ENCODE measurements at places on chromosomes 6 and 20.

- no peak for DNase-seq
These were observed 48.0 kb downstream of the TMEM170B start for GRCh38 chr6:11585426-11586016.

DNA sequence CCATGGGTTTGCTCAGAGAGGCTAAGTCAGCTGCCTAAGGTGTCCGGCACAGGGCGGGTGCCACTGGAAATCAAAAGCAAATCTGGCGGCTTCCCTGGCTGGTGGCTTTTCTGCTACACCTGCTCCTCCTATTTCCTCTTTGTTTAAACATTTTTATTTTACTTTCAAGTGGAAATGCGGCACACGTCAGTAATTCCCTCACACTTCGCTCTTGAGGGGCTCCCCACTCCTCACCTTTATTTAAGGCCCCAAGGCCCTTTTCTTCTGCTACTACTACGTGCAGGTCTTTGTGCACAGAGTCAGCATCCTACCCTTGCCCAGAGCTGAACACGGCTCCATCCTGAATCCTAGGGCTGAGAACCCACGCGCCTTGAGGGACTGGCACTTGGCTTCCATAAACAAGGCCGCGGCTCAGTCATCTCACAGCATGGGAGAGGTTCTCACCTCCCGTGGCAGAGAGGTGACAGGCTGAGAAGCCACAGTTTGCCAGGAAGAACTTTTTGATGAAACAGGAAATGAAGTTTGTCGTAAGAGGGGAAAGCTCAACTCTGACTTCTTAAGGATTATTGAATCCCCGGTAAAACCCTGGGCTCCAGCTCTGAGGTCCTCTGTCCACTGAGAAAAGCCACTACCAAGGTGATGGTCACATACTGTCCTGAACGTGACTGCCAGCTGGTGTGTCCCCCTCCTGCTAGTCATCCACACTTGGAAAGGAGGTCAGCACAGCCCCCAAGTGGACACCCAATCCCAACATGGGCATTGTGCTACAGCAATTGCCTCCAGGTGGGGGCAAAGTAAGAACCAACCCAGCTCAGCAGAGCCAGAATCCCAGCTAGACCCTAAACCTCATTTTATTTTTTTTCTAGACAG is 48.0 kb downstream of the NFATC2 start:
- no peak for DNase-seq

DNA sequence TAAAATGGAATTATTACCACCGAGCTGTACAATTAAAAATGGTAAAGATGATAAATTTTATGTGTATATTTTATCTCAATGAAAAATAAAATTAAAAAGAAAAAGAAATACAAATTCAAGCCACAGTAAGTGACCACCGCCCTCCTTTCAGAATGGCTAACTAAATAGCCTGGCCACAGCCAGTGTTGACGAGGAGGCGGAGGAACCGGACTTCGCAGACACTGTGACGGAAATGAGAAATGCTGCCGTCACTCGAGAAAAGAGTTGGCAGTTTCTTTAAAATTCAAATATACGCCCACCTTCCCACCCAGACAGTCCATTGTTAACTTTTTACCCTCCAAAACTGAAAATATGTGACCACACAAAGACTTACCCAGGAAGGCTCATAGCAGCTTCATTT is 50.0 kb downstream of the FOXF2 start:
- no peak for DNase-seq

GRCh38 chr6:32993363-32993973 is 15.9 kb downstream of the HLA-DOA start:
- no peak for DNase-seq

DNA sequence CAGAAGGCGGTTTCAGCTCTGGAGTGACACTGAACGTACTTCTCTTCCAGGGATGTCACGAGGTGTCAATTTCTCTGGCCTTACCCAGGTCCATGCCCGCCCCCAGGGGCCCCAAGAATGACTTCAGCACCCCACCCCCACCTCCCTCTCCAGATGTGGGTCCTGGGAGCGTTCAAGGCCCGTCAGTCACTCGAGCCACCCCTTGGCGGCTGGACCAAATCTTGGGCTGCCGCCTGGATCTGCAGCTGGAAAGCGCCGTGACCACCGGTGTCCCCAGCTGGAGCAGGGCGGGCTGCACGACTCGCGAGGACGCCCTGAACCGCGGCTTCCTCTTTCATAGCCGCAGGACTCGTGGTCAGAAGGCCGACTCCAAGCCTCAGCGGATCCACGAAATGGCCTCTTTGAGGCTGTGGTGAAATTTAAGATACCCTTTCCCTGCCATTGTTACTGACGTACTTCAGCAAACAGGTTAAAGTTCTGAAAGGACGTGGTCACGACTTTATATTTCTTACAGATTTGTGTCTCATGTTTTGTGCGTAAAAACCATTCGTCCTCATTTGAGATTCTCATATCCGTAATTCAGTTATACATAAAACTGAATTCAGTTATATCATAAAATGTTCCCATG is 29.3 kb downstream of the TRIM38 start:
- peak; percentile 33 for DNase-seq

DNA sequence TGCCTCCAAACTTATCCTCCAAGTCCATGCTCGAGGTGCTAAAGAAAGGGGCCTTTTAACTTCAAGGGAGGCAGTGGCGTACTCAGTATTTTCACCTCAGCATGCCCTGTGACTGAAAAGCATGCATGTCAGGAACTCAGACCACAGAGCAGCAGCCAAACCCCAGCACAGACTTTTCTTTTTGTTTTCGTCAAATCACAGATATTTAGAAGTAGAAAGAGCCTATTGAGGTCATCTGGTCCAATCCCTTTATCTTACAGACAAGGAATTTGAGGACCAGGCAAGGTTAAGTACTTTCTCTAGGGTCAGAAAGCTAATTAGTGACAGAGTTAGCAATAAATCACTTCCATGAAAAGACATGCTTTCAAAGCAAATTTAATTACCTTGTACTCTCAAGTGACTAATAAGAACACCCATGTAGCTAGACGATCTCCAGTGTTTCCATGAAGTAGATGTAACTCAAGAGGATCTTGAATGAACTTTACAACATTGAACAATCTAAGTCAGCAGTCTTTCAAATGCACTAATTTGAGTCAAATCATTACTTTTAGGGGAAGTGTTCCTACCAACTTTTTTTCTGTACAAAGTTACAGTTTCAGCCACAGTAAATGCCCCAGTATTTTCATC is 35.9 kb downstream of the MOXD1 start:
- no peak for DNase-seq

DNA sequence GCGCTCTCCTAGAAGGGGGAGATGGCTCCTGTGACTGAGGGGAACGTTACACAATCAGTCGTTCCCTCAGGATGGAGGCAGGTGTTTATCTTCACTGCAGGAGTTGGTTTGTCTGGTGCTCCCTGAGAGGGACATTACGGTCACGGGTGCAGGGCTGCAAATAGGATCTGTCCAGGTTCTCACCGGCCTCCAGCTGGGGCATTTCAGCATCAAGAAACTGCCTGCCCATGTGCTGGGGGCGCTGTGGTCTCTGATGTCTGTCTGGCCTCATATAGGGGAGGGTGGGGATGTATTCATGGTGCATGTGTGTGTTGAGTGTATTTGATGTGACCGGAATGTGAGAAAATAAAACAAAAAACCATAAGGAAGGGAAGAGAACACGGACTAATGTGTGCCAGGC is 77.1 kb downstream of the TBC1D7 start:
- DNase-seq, result no peak

DNA sequence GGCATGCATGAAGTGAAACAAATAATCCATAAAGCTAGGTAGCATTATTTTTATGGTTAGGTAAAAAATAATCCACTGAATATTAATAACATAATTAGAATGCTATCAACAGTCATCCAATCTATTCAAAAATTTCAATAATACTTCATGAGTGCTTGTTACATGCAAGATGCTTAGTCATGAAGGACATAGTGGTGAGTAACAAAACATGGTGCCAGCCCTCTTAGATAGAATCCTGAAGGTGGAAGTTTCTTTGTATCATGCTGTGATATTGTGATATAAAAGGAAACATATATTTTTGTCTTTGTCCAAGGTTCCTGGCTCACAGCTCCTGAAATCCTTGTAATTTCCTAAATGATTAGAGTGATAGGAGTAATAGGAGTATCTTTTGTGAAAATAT is 14.9 kb downstream of the RCAN2 start:
- DNase-seq, result no peak

- DNase-seq, result no peak
These were observed 456.4 kb downstream of the COL12A1 start for GRCh38 chr6:74749211-74750147.

GRCh38 chr6:6331393-6331792 is 10.9 kb upstream of the F13A1 start:
- DNase-seq, result no peak

DNA sequence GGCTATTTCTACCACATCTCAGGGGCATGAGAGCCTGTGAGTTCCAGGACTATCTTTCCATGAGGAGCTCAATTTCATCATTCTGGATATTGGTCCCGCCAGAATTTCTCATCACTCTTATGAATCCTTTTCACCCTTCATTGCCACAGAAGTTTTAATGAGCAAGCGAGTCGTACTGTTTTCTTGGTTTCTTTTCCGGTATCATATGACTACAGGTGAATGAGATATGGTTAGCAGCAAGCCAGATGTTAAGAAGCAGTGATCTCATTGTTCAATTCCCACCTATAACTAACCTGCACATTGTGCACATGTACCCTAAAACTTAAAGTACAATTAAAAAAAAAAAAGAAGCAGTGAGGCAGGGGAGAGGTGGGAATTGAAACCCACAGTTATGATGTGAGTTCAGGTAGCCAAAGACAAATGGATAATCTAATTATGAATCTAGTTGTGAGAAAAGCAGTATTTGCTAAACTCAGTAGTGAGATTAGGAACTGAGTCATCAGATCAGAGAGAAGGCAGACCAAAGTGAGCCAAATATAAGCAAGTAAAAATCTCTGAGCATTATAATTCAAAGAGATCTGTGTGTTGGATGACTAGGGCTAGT is 78.0 kb upstream of the ELOVL5 start:
- no peak for DNase-seq

DNA sequence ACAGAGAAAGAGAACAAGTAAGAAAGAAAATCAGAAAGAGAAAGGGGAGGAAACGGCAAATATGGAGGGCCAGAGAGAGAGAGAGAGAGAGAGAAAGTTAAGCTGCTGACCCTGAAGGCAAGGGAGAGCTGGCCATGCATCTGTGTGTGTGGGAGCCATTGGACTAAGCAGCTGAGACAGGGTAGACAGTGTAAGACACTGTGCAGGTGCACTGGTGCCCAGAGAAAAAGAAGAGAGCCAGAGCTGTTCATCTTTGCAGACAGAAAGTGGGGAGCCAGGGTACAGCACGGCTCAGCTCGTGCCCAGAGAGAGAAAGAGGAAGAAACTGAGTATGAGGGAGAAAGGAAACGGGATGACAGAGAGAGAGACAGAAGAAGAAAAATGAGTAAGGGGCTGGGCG is 24.2 kb upstream of the ZNF318 start:
- DNase-seq, result no peak

GRCh38 chr20:39795401-39796272 is 833.5 kb downstream of the DHX35 start:
- no peak for DNase-seq

DNA sequence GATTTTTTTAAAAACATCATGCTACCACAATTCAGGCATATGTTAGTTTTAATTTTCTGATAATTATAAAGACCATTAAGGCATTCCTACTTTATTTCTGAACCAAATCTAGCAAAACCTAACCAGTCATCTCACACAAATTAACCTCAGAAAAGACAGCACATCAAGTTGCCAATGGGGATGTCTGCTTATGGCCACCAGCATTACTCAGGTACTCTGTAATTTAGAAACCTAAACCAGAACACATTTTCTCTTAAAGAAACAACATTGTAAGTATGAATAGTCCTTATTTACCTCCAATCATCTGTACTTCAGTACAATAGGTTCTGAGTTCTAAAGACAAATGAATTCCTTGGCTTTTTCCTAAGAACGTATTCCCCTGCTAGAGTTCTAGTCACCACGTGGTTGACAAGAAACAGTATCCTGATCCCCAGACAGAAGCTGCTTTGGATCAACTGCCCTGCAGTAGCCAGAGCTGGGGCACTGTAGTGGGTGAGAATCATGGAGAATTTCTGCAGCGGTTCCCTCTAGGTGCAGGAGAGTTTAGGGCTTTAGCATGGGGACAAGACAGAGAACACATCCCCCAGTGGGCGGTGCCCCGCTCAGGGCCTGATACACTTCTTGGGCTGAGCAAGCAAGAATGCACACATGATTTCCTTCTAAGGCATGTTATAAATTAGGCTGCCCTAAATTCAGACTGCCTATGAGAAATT is 15.4 kb downstream of the GCLC start:
- DNase-seq, result no peak

GRCh38 chr6:47741807-47742206 is 40.0 kb upstream of the OPN5 start:
- DNase-seq, result no peak

DNA sequence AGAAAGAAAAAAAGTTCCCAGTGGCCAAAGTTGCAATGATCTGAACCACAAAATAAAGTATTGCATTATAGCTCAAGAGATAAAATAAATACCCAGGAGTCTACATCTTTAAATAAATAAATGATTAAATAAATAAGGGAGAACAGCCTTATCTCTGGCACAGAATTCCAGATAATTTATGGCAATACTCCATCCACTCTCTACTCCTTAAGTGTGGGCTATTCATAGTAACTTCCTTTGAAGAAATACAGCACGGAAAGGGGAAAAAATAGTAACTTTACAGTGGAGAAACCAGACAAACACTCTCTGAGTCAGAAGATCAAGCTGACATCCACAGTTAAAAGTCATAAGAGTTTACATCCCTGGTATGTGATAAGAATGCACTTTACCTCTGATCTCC is 11.6 kb downstream of the AURKA start:
- no peak for DNase-seq

DNA sequence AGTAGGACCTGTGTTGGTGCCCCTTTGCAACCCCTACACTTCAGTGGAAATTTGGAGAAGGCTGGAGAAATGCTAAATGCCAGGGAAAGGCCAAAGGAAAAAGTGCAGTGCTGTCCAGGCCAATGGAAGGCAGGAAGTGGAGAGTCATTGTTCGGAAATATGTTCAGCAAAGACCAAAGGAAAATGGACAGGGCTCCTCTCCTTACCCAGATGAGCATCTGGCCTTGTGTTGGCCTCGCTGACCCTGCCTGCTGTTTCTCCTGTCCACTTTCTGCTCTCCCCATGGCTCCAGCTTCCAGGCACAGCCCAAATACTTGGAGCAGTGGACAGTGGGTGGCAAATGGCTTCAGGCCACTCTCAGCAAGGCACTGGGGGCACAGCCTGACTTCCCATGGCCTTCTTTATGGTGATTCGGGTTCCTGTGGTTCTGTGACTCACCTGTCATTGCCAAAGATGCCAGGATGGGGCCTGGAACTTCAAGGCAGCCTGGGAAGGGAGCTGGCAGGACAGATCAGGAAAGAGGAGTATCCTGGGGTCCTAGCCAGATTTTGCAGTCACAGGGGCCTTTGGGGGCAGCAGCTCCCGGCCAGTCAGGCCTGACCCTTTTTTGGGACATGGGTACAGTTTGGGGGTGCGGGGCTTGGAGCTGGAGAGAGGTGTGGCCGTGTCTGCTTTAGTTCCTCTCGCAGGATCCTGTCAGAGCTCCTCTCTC is 190.9 kb upstream of the SLC24A3 start:
- DNase-seq, result no peak

DNA sequence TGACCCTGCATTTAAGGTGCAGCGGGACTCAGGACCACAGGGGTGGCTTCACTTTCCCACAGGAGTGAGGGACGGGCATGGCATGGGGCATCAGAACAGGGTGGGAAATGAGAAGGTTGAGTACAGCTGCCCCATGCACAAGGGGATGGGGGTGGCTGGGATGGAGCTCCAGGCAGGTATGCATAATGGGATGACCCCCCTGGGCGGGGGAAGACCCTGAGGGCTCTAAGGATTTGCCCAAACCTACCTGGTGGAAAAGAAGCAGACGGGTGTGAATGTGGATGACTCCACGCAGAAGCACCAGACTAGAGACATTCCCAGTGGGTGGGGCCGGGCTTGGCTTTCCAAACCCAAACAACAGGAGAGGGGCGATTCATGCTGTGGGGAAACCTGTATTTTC is 200.3 kb downstream of the SYNDIG1 start:
- no peak for DNase-seq
